ENCODE measurements at places on chromosomes 16 and 17.

GRCh38 chr16:21097151-21097550 lies 53.5 kb downstream of the DNAH3 start:
- no peak for DNase-seq

GRCh38 chr17:81380666-81381518 lies 14.4 kb upstream of the BAHCC1 start:
- no peak for DNase-seq

DNA sequence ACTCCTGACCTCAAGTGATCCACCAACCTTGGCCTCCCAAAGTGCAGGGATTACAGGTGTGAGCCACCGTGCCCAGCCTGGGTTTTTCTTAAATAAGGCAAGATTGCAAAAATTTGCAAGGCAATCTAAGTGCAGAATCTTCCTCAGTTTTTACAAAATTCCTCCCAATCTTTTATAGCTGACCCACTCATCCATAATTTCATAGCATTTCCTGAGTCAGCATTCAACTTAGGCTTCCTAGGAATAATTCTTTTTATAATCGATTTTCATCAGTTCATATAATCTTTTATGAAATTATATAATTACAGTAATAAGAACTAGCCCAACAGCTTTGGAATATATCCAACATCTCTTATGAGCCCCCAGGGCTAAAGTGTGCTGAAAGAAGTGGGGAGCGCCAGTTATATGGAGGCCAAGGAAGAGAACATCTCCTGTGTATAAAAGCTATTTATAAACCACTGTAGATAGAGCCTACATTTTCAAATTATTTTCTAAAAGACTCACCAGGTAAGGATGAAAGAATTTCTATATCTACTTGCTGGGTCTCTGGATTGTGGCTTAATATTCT lies 14.8 kb downstream of the COIL start:
- DNase-seq = no peak

DNA sequence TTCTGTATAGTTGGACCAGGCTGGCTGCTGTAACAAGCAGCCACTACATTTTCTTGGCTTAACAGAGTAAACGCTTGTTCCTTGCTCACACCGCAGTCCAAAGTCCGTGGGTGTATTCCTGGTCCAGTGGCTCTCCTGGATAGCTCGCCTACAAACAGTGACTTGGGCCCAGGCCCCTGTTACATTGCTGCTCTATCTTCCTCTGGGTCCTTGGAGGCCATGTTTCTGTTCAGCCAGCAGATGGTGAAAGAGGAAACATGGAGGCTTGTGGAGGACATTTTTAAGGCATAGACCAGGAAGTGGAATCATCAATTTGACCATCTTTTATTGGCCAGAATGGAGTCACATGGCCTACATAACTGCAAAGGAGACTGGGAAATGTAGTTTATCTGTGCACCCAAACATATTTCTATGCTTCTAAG lies 55.1 kb downstream of the ATP2C2 start:
- no peak for DNase-seq

GRCh38 chr17:48554412-48555257 lies 9.7 kb upstream of the HOXB2 start:
- DNase-seq = no peak

DNA sequence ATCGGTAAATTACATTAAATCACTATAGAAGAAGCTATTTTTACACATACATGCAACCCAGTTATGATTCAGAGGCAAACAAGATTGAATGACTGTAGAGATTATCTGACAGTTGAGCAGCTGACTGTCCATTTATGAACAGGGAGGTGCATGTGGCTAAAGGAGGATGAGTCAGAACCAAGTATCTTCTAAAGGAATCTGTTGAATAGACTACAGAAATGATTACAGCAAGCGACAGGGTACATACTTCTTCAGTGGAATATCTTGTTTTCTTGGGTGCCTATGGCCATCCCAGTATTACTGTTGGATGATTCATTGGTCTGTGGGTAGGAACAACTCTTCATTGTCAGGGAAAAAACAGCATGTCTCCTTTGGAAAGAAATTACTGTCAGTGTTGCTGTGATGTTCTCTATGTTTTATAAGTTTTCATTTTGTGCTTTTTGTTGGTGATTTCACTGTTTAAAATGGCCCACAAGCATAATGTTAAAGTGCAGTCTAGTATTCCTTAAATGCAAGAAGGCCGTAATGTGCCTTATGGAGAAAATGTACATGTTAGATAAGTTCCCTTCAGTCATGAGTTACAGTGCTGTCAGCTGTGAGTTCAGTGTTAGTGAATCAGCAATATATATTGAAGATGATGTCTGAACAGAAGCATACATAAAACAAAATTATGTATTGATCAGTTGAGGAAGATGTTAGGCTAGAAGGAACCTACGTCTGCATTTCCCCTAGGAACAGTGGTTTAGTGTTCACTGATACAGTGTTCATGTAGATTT lies 27.0 kb downstream of the CBFB start:
- no peak for DNase-seq

DNA sequence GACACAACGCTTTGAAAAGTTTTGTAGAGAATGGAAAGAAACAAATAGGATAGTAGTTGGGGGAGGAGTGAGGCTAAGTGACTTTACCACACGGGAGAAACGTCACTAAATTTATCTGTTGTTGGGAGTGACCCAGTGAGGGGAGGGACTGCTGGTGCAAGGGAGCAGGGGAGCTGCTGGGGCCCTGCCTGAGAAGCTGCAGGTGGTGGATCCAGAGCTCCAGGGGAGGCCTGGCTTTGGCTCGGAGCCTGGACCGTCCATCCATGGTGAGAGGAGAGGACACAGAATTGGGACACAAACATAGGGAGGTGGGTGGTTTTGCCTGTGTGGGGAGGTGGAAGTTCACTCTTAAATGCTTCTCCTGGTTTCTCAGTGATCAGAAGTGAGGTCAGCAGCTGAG lies 107.6 kb downstream of the GOSR1 start:
- no peak for DNase-seq

DNA sequence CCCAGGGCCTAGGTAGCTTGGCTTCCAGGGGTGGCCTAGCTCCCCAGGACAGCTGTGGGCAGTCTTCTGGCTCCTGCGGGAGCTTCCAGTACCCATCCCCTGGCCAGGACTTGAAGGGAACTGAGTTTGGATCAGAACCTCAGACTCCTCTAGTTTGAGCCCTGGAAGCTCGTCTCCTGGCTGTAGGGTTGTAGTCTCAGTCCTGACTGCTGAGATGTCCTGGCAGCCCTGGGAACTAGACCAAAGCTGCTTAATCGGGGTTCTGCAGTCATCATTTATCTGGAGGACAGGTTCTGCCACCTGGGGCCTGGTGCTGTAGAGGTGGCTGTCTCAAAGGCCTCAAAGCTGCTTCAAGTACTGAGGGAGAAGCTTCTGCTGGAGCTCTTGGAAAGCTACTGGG lies 163.7 kb downstream of the WSCD1 start:
- DNase-seq = no peak

DNA sequence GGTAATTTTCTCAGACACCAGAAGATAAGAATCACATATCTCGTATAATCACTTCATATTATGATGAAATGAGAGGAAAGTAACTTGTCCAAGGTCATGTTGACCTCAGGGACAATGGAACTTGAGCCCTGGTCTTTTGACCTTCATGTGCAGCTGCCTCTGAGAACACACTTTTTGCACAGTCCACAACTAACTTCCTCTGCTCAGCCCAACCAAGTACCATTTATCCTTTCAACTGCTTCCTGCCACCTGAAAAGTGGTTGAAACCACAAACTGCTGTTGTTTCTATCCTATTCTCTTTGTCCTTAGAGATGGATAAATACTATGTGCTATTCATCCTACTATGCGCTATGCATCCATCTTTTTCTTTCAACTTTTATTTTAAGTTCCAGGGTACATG lies 2.3 kb upstream of the CCL1 start:
- no peak for DNase-seq

- no peak for DNase-seq
Measured at GRCh38 chr17:39674179-39674578, 5.9 kb downstream of the PNMT start.

DNA sequence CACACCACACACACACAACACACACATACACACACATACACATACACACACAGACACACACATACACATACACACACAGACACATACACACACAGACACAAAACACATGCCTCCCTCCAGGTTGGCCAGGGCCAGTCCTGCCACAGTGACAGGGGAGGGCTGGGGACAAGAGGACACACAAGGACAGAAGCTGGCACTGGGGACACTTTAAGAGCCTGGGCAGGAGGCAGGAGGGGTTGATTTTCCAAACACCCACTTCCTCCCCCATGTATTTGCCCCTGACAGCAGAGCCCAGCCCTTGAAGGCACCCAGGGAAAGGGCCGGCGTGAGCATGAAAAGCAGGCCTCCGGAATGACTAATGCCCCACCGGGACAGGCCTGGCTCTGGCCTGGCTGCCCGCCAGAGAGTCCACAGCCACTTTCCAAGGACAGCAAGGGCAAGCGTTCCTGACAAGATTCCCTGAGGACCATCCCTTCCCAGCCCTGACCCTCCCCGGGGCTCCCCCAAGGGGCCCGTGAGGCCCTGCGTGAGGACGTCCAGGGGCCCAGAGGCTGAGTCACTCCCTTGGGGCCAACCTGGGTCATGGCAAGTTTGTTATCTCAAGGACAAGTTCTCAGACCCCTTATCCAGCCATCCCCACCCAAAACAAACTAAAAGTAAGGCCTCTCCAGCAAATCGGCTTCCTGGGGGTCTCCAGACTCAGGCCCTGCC lies 235.6 kb downstream of the ZNF423 start:
- DNase-seq = no peak

- no peak for DNase-seq
Measured at GRCh38 chr17:68297195-68297594, 5.9 kb downstream of the ARSG start.
